Iris pigment epithelial cell (primary cell): ENCODE measurements at places on chromosomes 1 and 21.
A peak's percentile ranks its signal among the peaks of the same experiment; 100 is the strongest.

DNA sequence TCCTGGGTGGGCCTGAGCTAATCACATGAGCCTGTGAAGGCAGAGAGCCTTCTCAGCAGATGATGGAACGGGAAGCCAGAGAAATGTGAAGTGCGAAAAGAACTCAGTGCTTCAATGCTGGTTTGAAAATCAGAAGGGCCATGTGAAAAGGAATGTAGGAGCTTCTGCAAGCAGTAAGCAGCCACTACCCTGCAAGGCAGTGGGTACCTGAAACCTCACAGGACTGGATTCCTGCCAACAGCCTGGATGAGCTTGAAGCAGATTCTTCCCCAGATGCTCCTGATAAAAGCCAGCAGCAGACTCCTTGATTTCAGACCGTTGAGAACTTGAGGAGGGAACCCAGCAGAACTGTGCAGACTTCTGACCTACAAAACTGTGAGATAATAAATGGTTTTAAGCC, 158.6 kb downstream of the SYT2 start:
- no peak for DNase-seq

- DNase-seq, result peak; percentile 23
Observed at GRCh38 chr1:163528710-163529348, 207.1 kb downstream of the NUF2 start.

DNA sequence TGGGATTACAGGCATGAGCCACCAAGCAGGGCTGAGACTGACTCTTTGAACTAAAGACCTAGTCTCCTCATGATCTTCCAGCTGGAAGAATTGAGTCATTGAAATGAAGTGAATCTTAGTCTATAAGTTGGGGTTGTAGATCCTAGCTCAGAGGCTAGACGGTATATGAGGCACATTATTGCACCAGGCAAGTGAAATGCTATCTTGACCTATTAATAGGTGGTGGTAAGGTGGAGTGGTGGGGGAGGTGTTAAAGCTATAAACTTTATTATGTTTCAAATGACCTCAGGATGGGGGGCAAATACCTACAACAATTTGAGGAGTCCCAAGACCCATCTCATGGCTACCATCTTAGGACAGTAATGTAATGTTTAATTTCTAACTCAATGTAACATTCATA, 36.8 kb upstream of the SLC16A1 start:
- peak; percentile 23 for DNase-seq

DNA sequence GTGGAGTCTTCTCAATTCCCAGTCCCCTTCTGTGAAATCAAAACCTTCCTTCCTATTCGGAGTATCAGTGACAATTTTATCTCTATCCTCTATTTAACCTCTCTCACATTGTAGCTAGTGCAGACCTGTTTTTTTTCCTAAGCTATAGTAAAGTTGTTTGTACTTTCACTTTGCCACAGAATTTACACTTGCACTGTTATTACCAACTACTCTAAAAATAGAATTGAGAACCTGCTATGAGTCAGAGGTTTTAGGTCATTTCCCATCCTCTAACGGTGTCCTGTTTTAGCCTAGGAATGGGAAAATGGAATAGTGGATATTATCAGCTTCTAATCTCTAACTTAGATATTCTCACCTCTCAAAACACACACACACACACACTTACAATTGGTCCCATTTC, 862.7 kb downstream of the NCAM2 start:
- peak; percentile 36 for DNase-seq

DNA sequence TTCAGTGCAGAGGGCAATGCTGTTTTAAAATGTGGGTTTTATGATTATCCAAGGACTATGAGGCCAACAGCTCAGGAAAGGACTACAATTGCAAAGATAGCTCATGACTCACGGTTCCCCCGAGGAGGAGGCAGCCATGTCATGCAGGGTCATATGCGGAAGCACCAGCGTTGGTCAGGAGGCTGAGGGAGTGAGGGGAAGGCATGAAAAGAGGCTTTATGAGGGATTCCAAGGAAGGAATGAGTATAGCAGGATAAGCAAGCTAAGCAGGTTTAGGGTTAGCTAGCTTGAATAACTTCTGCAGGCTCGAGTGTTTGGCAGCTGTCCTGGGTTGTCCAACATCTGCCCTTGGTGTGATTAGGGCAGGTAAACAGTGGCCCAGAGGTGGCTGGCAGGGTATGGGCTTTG, 495.1 kb downstream of the SETD4 start:
- DNase-seq, result peak; percentile 83

- no peak for DNase-seq
Observed at GRCh38 chr1:160325252-160325651, 17.8 kb downstream of the COPA start.

DNA sequence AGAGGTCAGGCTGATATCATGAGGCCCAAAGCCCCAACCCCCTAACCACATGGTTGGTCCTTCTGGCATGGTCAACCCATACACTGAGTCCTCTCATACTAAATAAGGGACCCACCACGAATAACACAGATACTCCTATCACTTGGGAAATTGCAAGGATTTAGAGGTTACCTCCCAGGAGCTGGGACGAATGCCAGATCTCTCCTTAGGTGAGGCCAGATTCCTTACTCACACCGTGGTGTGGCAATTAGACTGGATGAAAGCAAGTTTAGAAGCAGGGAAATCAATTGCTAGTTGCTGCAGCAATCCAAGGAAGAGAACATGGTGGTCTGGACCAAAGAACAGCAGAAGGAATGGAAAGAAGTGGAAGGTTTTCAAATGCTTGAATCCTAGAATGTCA, 60.1 kb downstream of the IER5 start:
- no peak for DNase-seq

DNA sequence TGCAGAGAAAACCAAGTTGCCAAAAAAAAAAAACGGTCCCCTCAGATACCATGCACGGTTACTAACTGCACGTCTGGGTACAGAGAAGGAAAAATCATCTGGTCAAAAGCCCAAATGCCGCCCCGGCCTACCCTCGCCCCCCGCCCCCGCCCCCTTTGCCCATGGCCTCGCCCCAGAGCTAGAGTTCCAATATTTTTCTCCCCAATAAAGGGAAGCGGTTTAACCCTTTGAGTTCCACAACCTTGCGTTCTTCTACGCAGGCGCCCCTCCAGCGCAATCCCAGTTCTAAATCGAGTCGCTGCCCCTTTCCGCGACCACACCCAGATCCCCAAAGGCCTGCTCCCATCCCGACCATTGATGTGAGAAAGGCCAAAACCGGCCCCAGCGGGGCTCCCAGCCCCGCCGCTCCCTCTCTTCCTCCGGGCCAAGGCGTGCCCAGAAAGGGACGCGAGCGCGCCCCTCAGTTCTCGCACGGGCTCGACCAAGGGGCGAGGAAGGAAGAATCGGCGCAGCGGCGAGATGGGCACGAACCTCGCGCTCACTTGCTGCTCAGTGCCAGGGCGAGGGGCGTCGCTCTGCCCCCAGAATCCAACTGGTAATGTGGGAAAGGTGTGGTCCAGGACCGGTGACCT, 797 bp downstream of the WDR47 start:
- DNase-seq, result peak; percentile 34

DNA sequence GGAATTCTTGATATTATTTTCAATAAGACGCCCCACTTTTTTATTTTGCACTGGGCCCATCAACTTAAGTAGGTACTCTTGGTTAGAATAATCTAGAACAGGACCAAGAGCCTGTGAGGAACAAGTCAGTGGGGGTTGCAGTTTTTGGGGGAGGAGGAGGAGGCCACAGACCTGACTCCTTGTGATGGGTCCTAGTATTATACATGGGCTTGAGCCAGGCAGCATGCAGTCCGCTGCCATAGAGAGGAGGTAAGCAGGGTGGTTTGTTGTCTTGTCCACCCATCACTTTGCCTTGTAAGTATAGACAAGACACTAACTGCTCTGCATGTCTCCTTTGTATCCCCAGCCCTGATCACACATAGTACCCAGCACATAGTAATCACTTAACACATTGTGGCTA, 24.5 kb downstream of the ROR1 start:
- no peak for DNase-seq

GRCh38 chr1:240194120-240194519, 102.4 kb downstream of the FMN2 start:
- DNase-seq, result peak; percentile 12

DNA sequence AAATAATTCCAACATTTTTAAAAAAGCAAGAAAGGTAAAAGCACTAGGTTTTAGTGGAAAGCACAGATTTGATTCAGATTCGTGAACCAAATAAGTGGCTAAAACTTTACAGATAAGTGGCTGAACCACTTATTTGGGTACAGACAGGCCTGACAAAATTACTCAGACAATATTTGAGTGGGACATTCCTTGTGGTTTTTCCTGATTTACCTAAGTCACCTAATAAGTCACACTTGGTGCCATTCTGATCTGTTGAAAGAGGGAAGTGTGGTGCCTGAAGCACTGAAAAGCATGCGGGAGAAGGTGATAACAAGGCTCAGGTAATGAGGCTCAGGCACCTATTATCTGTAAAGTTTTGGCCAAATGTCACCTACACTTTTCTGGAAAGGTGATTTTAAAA, 81.6 kb upstream of the CD55 start:
- no peak for DNase-seq

GRCh38 chr1:58901008-58901407, 117.2 kb upstream of the JUN start:
- DNase-seq, result no peak

DNA sequence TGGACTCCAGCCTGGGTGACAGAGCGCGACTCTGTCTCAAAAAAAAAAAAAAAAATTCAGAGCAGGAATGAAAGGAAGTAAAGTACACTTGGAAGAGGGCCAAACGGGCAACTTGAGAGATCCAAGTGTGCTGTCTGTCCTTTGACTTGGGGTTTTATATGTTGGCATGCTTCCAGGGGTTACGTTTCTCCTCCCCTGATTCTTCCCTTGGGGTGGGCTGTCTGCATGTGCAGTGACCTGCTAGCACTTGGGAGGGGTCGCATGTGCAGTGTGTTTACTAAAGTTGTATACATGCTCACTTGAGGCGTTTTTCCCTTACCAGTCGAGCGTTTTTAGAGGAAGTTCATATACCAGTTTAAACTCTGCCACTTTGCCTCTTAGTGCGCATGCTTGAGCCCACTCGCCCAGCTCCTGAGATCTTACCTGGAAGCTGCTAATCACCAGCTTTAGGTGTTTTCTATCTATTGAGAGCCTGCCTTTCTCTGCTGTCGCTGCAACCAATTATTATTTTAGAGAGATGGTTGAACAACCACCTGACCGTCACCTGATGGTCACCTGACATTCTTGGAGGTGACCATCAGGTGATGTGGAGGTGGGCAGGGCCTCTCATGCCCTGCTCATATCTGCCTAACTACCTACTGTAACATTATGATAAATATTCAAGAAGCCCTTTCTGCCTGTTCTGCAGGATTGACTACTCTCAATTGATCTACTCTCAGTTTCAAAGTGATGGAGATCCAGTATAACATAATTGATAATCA, 140.1 kb downstream of the MACF1 start:
- DNase-seq, result no peak

- no peak for DNase-seq
Observed at GRCh38 chr1:187773168-187773567, 944.4 kb downstream of the PLA2G4A start.

- DNase-seq, result no peak
Observed at GRCh38 chr21:40633048-40633447, 213.9 kb downstream of the DSCAM start.

GRCh38 chr1:109788695-109789521, 25.2 kb upstream of the EPS8L3 start:
- peak; percentile 38 for DNase-seq

- DNase-seq, result no peak
Observed at GRCh38 chr21:34020005-34020847, 53.2 kb upstream of the MRPS6 start.

GRCh38 chr1:23664837-23665795, 26.5 kb upstream of the RPL11 start:
- peak; percentile 34 for DNase-seq

DNA sequence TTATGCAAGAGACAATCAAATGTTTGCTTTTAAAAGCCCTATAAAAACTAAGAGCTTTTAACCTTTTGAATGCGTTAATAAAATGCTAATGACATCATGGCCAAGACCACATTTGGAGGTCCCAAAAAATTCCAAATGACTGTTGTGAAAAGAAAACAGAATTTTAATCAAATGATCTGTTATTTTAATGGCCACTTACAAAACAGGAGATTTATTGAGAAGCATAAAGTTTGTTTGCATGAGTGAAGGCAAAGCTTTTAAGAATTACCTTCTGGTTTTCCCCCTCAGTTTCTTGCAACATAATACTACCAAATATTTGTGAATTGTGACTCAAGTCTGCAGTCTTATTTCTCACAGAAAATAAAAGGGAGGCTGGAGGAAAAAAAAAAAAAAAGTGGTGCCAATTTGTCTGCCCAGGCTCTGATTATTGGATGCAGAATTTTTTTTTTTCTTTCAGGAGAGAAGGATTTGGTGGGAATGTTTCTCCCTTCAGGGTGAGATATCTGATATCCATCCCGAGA, 60.7 kb downstream of the GORAB start:
- DNase-seq, result no peak

DNA sequence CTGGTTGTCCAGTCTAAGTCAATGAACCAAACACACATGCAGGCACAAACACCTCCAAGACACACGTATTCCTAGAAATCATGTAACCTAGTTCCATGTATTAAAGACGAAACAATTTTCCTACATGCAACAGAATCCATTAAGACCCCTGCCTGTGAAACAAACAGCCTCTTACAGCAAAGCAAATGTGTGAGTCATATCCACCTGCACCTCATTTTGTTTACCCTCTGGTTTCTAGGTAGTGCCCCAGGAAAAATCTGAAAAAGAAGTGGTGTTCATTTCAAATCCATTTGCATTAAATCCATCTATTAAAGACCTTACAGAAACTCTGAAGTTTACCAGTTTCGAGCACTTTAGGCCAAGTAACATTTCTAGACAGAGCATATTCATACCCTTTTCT, 74.1 kb downstream of the VCAM1 start:
- no peak for DNase-seq

- DNase-seq, result no peak
Observed at GRCh38 chr1:62285984-62286785, 33.0 kb downstream of the KANK4 start.

- no peak for DNase-seq
Observed at GRCh38 chr1:73910466-73910865, 287.5 kb downstream of the LRRIQ3 start.

DNA sequence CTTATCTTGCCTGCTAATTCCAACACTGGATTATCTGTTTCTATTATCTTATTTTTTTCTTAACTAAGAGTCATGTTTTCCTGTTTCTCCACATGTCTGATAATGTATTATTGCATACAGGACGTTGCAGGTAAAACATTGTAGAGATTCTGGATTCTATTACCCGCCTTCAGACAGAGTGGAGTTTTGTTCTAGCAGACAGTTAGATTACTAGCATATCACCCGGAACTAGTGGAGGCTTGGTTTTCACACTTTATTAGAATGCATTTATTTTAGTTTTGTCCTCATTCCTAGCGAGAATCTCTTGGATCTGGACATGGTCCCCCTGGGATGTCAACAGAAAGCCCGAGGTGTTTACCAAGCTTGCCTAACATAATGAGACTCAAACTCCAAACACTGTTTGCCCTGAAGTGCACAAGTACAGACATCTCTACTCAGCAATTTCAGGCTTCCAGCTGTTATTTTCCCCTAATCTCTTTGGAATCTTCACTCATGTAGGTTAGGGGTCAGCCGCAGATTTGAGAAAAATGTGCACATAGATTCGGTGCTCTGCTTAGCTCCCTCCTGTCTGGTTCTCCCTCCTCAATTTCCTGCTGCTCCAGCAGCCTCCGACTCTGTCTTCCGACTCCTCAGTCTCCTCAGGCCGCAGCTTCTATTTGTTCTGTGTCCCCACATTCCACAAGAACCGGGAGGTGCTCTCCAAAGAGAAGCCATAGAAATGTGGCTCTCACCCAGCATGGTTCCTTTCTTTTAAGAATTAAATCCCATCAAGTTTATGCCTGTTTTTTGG, 36.8 kb upstream of the PTPRF start:
- peak; percentile 38 for DNase-seq
